ENCODE measurements at places on chromosomes 2 and 18. TPM values are rescaled to one million over a fixed set of nuclear protein-coding genes. Genes with fewer than 3 reads are reported as not detected.

POMC gene
- total RNA-seq: 2.8 TPM

LYPD6 gene
- 17.5 TPM for total RNA-seq

LRRTM1 gene
- 13.8 TPM for total RNA-seq

GPC1 gene
- 89.2 TPM for total RNA-seq

PDE1A gene
- 51.0 TPM for total RNA-seq

RELCH gene
- total RNA-seq: 133 TPM

CNTNAP5 gene
- 65.1 TPM for total RNA-seq

KLHL30 gene
- not detected for total RNA-seq

FBXO48 gene
- 0.94 TPM for total RNA-seq

CIDEA gene
- total RNA-seq: 3.4 TPM

CDH20 gene
- 5.9 TPM for total RNA-seq

HOXD13 gene
- total RNA-seq: not detected

IMMT gene
- total RNA-seq: 77.0 TPM

CPLX4 gene
- total RNA-seq: not detected

CSRNP3 gene
- 254 TPM for total RNA-seq

FIGN gene
- total RNA-seq: 4.4 TPM

ST6GAL2 gene
- total RNA-seq: 140 TPM

Measured in parietal lobe (tissue), 2 donors.